CD4-positive, alpha-beta T cell treated with Interleukin-6 for 4 hours (primary cell): ENCODE measurements at places on chromosomes 5 and 9.
A peak's percentile ranks its signal among the peaks of the same experiment; 100 is the strongest.

DNA sequence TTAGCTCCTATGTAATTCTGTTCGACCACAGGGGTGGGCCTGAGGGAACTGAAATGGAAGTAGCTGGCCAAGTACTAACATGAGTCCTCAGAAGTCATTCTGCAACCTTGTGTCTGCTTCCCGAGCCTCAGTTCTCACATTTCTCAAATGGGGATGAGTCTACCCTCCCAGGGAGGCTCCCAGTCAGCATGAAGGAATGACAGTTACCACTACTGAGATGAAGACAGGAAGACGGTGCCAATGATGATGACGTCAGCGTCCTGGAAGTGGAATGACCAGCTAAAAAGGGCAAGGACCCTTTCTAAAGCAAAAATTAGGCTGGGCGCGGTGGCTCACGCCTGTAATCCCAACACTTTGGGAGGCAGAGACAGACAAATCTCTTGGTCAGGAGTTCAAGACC lies 6.8 kb downstream of the PIP5KL1 start:
- no peak for DNase-seq

GRCh38 chr5:72954389-72954788 lies 1.5 kb upstream of the FCHO2 start:
- no peak for DNase-seq

GRCh38 chr9:91039125-91039834 lies 237.7 kb downstream of the SYK start:
- no peak for DNase-seq

- no peak for DNase-seq
These were observed at the start of gene ADAMTS19 for GRCh38 chr5:129459777-129460671. Gene ADAMTS19, plus strand, starts transcription at chr5:129460298. Its CDS starts 94 bp downstream, at chr5:129460392.

DNA sequence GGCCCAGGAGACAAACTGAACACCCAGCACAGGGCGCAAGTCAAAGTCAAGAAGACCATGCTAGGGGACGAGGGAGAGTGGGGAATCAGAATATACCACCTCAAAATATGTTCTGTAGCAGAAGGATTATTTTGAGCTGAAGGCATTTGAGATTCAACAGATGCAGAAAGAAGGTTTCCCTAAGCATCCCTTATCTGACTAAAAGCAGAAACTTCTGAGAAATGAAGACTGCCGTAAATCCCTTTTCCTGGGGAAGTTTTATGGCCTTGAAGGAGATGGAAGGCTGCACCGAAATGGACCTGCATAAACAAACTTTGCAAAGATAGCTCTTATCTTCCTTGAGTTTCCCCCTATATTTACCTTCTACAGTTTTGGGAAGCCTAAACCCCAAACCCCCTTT lies 72.8 kb downstream of the PTTG1 start:
- no peak for DNase-seq

GRCh38 chr9:129575818-129576217 lies 45.1 kb downstream of the C9orf50 start:
- no peak for DNase-seq

GRCh38 chr5:57513785-57514184 lies 31.2 kb upstream of the ACTBL2 start:
- DNase-seq = no peak

DNA sequence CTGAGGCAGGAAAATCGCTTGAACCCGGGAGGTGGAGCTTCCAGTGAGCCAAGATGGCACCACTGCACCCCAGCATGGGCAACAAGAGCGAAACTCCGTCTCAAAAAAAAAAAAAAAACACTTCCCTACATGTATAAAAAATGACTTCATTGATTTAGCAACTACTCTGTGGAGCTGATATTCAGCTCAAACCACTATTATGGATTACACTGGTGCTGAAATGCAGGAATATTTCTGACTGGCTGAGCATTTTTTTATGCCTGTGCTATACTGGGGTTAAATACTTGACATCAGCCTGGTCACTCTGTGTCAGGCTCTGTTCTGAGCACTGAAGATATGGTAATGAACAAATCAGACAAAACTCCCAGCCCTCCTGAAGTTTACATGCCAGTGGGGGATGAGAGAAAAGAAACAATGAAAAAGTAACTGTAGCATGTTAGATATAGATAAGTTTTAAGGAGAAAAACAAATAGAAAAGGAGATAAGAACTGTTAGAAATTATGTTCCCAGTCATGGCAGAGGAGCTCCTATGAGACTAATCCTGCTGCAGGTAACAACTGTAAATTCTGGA lies 22.6 kb upstream of the TTC39B start:
- DNase-seq = no peak

GRCh38 chr5:41794471-41794870 lies 75.8 kb downstream of the OXCT1 start:
- DNase-seq = no peak

DNA sequence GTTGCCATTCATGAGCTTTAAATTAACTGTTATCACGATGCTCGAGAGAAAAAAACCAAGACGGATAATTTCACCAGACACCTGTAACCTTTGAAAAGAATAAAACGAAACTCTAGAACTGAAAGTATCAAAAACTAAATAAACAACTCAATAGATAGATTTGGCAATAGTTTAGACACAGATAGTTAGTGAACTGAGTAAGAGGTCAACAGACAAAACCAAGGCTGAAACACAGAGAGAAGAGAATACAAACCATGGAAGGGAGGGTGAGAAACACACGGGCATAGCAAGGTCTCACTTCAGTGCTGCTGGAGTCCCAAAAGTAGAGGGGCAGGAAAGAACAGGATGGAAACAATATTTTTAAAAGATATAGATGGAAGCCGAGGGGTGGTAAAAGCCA lies 3.3 kb upstream of the OR2V1 start:
- no peak for DNase-seq

DNA sequence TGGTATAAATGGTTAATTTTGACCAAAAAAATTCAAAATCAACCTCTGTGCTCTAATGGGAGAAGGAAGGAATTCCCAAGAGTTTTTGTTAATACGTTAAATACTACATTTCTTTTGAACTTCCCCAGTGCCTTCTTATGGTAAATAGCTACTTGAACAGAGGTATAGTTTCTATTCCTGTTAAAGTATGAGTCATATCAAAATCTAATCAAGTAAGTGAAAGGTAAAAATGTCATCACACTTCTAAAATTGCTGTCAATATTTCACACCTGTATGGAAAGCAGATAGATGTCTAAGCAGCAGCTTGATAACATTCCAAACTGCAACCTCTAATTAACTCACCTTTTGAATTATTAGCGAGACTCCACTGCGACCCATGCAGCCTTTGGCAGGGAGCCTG lies 214.1 kb upstream of the MEF2C start:
- DNase-seq = no peak

- no peak for DNase-seq
These were observed 49.7 kb upstream of the STXBP1 start for GRCh38 chr9:127562279-127562796.

DNA sequence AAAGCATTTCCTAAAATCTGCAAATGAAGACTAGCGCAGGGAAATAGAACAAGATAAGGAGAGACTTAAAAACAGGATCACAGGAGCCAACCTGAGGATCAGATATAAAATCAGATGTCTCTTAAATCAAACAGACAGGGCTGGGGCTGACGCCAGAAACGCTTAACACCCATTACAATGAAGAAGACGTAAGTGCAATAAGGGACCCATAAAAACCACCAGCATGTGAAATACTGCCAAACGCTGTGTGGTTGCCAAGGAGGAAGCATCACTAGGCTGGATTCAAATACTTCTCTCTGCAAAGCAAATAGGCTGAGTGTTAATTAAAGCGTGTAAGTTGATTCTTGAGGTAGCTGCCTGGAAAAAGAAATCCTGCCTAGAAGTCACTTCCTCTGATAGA lies 74.4 kb upstream of the ATP10B start:
- DNase-seq = no peak

DNA sequence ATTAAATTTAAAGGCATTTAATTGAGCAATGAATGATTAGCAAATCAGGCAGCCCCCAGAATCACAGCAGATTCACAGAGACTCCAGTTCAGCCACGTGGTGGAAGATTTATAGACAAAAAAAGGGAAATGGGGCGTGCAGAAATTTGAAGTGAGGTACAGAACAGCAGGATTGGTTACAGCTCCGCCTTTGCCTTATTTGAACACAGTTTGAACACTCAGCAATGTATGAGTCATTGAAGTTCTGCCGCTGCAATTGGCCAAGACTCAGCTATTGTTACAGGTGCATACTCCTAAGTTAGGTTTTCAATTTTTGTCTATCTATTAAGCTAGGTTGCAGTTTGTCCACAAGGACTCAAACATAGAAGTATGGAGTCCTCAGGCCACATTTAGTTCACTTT lies 157.7 kb upstream of the SLC12A2 start:
- no peak for DNase-seq

GRCh38 chr5:119072496-119072895 lies 1.6 kb downstream of the DMXL1 start:
- no peak for DNase-seq

DNA sequence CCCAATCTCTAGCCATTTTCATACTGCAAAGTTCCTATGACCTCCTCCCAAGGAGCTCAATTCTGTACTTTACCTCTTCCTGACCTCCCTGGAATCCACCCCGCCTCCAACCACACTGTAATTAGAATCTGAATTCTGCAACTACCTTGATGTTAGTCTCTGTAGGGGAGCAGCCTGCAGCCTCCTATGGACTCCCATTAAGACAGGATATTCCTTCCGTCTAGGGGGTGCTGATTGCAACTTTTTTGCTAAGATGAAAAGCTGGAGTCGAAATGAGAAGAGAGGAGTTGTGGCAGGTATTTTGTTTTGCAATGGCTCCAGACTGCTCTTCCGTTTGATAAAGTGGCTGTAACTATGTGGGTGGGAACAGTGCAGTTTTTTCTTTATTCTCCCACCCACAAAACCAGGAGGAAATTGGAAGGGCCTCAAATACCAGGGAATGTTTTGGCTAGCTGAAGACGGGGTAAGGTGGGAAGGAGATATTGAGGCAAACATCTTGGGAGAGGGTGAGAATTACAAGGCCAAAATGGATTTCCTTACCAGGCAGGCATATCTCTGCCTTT lies 23.8 kb downstream of the ANXA2R start:
- no peak for DNase-seq

GRCh38 chr9:114779352-114779845 lies 26.4 kb downstream of the TNFSF15 start:
- DNase-seq = no peak

GRCh38 chr5:58012102-58012501 lies 447.8 kb downstream of the PLK2 start:
- no peak for DNase-seq

DNA sequence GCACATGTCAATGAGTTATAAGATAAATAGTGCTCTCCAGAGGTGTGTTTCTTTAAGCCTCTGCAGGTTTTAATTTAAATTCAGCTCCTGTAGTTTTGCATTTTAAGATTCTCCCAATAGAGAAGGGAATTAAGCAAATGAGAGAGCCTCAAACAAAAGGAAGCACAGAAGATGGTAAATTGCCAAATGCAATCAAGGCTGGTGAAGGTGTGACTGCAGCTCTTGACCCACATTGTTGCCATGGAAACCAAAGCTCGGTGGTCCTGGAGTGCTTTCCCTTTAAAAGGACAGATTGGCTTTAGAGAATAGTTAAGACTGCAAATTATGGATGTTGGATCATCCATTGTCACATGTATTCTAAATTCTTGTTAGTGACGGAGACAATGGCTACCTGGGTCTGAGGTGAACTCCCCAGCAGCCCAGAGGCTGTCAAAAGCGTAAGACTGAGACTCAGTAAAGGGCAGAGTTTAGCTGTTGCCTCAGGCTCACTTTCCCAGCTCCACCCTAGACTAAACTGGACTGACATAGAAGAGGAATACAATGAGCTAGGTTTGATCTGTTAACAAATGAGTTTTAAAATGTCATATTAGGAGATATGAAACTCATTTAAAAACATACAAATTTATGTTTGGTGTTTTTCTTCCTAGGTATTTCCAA lies 12.3 kb downstream of the GAPT start:
- no peak for DNase-seq

- no peak for DNase-seq
These were observed at the start of gene F12 for GRCh38 chr5:177409043-177409801. Gene F12, minus strand, starts transcription at chr5:177409564. Its CDS starts 37 bp downstream, at chr5:177409527.

- no peak for DNase-seq
These were observed 66.0 kb upstream of the CKMT2 start for GRCh38 chr5:81167078-81167477.

DNA sequence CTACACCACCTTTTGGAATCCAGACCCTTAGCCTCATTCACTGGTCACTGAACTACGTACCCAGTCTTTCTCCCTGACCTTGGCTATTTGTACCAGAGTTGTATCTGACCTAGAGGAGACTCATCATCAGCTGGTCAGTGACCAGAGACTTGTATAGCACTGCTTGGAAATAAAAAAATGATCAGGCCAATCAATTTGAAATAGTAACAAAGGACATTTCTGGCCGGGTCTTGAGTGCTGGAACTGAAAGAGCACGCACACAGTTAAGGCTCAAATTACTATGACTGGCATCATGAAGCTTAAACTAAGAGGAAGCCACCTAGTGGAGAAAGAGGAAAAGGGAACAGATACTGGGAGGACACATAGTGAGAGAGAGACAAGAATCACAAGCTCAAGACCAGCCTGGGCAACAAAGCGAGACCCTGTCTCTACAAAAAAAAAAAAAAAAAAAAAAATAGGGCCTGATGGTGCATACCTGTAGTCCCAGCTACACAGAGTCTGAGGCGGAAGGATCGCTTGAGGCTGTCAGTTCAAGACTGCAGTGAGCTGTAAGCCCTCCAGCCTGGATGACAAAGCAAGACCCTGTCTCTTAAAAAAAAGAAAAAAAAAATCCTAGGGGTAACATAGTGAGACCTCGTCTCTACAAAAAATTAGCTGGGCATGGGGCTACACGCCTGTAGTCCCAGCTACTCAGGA lies 12.8 kb upstream of the SRP19 start:
- DNase-seq = no peak

DNA sequence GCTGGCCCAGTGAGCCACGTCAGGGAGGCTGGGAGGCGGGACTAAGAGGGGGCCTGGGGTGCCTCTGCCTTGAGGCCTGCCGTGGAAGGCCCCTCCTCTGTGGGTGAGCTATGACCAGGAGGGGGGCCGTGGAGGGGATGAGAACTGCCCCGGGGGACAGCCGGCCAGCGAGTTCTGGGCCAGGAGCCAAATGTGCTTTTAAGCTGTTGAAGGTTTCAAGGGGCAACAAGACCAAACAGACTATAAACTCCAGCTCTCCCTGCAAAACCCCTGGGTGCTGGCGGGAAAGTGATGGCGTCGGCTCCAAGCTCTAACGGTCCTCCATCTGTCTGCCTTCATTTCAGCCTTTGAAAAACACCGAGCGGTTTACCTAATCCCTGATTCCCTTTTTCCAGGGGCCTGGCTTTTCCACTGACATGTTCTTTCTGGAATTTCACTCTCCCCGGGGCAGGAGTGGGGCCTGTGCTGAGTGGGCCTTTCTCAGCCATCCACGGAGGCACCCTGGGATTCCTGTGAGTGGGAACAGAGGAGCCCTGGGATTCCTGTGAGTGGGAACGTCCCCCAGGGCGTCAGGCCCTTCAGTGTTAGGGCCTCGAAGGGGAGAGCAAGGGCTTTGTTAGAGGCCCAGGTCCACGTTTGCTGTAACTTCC lies 65.6 kb downstream of the COL5A1 start:
- DNase-seq = no peak

GRCh38 chr9:96317335-96317980 lies 15.5 kb upstream of the HSD17B3 start:
- peak; percentile 56 for DNase-seq

GRCh38 chr5:157352756-157353340 lies 86.9 kb downstream of the CYFIP2 start:
- DNase-seq = no peak
